NCI-H187 (cell line): ENCODE measurements at places on chromosomes 5 and 9.

DNA sequence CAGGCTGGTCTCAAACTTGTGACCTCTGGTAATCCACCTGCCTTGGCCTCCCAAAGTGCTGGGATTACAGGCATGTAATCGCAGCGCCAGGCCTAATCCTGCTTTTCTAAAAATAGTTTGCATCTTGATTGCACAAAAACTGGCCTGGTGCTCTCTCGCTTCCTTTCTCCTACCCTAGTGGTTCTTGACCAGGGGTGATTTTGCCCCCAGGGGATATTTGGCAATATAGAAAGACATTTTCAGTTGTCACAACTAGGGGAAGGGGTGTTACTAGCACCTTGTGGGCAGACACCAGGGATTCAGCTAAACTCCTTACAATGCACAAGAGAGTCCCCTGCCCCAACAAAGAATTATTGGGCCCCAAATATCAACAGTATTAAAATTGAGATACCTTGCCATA, 139.8 kb downstream of the DROSHA start:
- DNase-seq, result no peak

DNA sequence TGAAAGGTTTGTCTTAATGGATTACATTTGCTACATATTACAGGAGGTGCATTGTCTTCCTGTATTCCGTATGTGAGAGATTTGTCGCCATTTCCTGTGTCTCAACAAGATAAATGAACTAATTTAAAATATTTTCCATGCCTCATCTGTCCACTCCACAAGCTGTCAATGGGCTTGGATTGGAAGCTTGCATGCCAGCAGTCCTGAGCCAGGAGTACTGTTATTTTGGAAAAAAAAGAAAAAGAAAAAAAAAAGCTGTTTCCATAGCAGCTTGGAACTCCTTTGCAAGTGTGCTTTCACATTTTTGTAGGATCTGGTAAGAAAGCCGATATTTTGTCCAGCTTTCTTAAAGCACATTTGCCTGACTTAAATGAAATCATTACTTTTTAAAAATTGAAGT, 330.8 kb downstream of the KDM4C start:
- DNase-seq, result no peak

DNA sequence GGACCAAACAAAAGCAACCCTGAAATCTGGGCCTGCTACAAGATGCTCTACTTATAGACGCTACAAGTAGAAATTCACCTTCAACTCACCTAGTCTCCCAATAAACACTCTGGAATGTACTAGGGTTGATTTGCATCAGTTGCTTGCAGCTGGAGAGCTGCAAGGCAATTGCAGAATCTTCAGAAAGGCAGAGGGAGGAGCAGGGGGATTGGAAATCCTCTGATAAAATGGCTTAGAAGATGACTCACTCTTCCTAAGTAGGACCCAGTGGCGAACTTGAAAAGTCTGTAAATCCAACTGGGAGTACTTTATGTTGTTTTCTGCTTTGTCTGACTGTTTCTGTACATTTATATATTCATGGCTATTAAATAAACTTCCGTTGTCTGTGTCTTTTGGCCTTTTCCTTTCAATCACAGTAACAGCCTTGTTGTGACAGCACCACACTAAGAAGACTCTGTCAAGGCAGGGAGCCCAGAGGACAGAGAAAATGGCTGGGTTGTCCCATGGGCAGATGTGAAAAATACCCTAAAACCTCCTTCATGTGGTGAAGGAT, 14.7 kb upstream of the MLLT3 start:
- DNase-seq, result no peak

GRCh38 chr5:149048811-149049210, 14.1 kb downstream of the SH3TC2 start:
- no peak for DNase-seq

DNA sequence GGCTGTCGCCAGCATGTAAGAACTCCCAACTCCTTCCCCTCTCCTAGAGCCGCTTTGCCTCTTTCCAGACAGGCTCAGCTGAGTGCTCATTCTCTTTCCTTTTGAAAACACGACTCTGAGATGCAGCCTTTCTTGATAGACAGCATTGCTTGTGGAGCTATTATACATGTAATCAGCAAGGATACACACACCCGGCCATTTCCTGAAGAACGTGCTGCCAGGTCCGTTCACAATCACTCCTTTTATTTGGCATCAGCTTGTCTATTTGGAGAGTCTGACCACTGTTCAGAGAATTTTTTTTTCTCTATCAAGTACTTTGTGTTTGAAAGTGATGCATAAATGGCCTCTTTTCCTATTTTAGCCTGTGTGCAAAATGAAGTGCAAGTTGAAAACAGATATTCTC, 328.7 kb downstream of the MARCHF11 start:
- DNase-seq, result no peak

- DNase-seq, result no peak
These were observed 77.5 kb downstream of the HSD17B4 start for GRCh38 chr5:119529811-119530210.

DNA sequence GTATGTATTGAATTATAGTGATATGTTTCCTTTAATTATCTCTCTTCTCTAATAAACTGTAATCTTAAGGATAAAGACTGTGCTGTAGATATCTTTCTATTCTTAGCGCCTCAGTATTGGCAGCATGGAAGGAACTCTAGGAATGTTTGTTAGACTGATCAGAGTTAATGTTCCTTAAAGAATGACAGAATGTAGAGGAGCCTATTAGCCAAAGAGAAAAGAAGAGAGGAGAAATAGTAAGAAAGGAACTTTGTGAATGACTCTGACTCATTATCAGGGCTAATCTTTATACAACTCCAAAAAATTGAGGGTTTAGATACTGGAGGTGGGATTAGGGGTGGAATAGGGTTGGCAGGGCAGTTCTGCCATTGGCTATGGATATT, 59.0 kb upstream of the NUDT12 start:
- no peak for DNase-seq

- no peak for DNase-seq
These were observed 150.3 kb upstream of the GRIA1 start for GRCh38 chr5:153340139-153340538.

DNA sequence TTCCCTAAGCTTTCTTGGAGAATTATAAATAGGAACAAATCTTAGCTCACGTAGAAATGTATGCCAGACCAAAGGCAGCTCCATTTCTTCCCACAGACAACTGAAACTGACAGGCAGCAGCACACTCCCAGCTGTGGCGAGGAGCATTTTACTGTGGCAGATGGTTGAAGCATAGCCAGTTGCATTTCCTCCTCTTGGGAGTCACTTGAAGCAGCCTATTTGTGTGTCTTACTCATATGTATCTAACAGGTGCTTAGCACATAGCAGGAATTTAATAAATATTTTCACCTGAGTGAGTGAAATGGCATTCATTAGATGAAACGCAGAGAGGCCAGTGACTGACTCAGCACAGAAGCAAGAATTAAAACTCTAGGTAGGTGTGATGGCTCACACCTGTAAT, 12.3 kb upstream of the MTMR12 start:
- no peak for DNase-seq

- no peak for DNase-seq
These were observed 59.2 kb upstream of the TRAF1 start for GRCh38 chr9:120985819-120986222.

DNA sequence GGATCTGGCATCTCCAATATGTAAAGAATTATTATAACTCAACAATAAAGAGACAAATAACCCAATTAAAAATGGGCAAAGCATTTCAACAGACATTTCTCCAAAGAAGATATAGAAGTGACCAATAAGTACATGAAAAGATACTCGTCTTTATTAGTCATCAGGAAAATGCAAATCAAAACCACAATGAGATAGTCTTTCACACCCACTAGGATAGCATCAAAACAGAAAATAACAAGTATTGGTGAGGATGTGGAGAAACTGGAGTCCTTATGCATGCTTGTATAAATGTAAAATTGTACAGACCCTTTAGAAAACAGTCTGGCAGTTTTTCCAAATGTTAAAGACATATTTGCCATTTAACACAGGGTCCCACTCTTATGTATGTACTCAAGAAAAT, 39.1 kb upstream of the ITGA1 start:
- DNase-seq, result no peak

DNA sequence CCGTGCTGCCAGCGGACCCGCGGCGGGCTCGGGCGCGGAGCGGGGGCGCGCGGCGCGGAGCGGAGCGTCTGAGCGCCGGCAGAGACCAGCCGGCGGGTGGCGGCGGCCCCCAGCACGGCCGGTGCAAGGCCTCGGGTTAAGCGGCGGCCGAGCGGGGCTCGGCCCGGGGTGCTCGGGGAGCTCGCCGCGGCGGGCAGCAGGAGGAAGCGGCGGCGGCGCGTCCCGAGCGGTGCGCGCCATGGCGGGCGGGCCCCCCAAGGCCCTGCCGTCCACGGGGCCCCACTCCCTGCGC, 150 bp downstream of the SNX30 start:
- no peak for DNase-seq

DNA sequence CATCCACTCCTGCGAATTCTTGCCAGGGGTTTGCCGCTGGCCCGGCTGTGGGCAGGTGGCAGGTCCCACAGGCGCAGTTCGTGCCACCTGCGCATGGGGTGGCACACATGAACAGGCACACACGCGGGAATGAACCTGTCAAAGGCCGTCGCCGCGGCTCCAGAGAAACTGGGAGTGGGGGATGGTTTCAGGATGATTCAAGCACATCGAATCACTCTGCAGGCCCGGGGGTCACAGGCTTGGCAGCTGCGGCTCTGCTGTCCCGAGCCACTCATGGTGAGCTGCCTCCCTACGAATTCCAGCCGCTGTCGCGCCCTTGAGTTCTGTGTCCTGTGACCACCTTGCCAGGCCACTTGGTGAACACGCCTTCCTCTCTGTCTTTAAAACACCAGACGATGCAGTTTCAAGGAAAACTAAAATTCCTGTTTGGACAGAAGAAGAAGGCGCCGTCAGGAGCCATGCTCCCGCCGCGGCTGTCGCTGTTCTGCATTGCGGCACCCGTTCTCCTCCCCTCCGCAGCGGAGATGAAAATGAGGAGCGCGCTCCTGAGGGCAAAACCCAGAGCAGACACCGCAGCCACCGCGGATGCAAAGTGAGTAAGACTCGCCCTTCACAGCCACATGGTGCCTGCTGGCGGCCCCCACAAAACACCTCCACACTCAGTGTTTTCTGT, 15.4 kb upstream of the EXOC3 start:
- DNase-seq, result no peak

- no peak for DNase-seq
These were observed 123.6 kb downstream of the INVS start for GRCh38 chr9:100222674-100223073.

DNA sequence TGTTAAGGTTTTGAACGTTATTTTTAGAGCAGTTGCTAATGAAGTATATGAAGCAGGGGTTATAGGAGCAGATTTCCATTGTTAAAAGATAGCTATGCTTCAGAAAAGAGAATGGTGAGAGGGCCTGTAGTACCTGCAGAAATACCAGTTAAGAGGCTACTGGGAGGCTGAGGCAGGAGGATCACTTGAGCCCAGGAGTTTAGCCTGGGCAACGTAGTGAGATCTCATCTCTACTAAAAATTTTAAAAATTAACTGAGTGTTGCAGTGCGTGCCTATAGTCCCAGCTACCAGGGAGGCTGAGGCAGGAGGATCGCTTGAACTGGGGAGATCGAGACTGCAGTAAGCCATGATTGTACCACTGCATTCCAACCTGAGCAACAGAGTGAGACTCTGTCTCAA, 148.8 kb downstream of the ZCCHC7 start:
- DNase-seq, result no peak

DNA sequence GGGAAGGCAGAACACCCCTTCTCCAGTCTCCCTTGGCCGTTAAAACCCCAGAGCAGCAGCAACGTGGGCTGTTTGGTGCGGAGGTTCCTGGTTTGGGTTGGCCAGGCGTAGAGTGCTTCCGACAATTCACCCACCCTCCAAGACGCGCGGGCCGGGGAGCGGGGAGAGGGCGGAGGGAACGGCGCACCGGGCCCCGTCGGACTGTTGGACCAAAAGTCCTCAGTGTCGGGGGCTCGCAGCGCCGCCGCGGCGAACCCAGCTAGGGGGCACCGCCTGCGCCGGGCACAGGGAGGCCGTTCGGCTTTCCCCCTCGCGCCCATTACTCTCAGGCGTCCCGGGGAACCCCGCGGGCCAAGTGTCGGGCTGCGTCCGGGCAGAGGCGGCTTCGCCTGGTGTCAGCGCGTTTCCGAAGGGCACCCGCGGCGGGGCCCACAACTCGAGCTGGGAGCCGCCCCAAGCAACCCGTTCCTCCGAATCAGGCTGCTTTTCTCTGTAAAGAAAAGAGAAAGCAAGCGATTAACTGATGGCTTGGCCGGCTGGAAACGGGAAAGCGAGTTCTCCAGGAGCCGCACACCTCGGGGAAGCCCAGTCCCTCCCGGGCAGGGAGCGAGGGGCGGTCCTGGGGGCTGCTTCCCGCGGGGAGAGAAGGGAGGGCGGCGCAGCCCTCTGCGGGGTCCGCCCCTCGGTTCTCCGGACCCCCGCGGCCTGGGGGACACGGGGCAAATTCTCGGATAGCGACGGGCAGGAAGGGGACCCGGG, 145.5 kb downstream of the ERCC6L2 start:
- DNase-seq, result no peak

- no peak for DNase-seq
These were observed 542 bp upstream of the TRIM52 start for GRCh38 chr5:181261320-181262049.

GRCh38 chr5:15676591-15676990, 176.6 kb downstream of the FBXL7 start:
- DNase-seq, result no peak

- no peak for DNase-seq
These were observed 109.5 kb upstream of the COL5A1 start for GRCh38 chr9:134532084-134532483.

DNA sequence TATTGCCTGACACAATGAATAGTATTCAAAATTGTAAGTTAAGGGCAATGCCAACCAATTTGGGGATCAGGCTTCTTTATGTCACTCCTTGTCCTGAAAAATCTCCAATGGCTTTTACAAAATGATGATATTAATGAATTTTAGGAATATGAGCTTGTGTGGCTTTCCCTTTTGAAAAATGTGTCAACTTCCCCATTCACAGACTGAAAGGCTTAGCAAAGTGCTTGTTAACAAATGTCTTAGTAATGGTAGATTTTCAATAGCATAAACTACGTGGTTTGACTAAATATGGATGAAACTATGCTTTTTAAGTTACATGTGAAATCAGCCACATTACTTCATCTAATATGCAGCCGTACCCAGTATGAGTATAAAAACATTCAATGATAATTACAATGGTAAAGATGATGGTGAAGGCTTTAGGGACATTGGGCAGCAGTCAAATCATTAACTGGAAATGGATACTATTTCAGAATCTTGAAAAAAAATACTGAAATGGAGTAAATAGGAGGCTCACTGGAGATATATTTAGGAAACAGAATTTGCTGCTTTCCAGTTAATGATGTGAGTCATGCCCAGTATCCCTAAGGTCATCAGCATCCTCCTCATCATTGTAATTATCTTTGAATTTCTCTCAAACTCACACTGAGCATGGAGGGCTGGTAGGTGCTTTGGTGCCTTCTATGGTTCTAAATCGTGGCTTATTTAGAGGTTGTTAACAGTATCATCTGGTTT, 113.3 kb upstream of the ZNF608 start:
- DNase-seq, result no peak
